Epithelial cell of alveolus of lung (primary cell): ENCODE measurements at places on chromosomes 16 and 17. TPM values are rescaled to one million over a fixed set of nuclear protein-coding genes. Genes with fewer than 3 reads are reported as not detected.

Gene NOD2
- total RNA-seq: 0.13 TPM in 1 of 2 replicates, not detected in the other

Gene CACNA1G
- under 0.01 and 0.96 TPM in 2 replicates for total RNA-seq

Gene KRTAP1-5
- 10.1 TPM in 1 of 2 replicates, not detected in the other for total RNA-seq

Gene MYH4
- not detected in 2 replicates for total RNA-seq

Gene GIT1
- total RNA-seq: 19.4 and 20.2 TPM in 2 replicates

Gene SAT2
- total RNA-seq: 26.6 and 100 TPM in 2 replicates

Gene SDK2
- total RNA-seq: 0.48 and 3.1 TPM in 2 replicates
